ENCODE measurements at places on chromosomes 5 and 9.

DNA sequence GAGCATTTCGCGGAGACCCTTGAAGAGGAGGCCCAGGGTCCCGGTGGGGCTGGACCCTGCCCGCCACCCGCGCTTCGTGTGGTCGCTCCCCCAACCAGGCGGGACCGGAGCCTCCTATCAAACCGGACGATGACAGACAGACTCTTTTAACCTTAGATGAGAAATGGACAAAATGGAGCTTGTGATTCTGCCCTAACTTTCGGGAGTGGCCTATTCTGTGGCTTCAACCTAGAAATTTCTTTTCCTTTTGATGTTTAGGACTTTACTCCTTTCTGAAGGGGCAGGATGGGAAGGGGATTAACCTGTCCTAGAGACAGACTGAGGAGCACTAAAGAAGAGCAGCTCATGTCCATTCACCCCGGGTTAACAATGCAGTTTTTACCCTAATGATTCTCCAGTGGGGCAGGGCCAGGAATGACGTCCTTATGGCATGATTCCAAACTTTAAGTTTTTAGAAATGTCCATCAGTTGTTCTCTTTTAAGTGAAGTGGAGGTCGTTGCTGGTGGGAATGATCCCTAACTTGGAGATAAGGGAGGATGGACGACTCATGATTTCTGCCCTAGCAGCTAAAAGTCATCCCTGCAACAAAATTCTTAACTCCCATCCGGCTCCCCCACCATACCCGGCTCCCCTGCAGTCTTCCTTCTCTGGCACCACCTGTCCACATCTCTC lies 1.0 kb downstream of the NIPSNAP3A start:
- no peak for DNase-seq

DNA sequence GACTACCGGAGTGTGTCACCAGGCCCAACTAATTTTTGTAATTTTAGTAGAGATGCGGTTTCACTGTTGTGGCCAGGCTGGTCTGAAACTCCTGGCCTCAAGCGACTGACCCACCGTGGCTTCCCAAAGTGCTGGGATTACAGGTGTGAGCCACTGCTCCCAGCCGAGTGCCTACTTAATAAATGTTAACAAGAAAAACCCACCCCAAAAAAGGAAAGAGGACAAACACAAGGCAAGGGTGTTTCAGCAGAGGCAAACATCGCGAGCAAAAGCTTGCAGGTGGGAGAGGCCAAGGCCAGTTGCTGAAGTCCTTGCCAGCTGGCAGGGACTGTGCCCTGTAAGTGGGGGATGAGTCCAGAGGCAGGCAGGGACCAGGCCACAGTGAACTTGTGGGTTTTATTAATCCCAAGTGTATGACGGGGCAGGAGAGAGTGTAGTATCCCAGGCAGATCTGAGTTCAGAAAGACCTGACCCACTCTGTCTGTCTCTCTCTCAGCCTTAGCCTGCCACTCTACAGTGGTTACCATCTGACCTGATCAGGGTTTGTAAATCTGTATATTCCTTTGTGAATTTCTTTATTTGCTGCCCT lies 6.4 kb upstream of the FPGS start:
- peak; percentile 40 for DNase-seq

- no peak for DNase-seq
Measured at GRCh38 chr5:55037890-55038289, 13.8 kb downstream of the GZMK start.

- DNase-seq, result no peak
Measured at GRCh38 chr9:89379508-89380115, 61.3 kb downstream of the SECISBP2 start.

GRCh38 chr9:6302417-6302816 lies 25.8 kb upstream of the TPD52L3 start:
- DNase-seq, result no peak

GRCh38 chr5:14457476-14457875 lies 124.1 kb upstream of the OTULINL start:
- DNase-seq, result no peak

DNA sequence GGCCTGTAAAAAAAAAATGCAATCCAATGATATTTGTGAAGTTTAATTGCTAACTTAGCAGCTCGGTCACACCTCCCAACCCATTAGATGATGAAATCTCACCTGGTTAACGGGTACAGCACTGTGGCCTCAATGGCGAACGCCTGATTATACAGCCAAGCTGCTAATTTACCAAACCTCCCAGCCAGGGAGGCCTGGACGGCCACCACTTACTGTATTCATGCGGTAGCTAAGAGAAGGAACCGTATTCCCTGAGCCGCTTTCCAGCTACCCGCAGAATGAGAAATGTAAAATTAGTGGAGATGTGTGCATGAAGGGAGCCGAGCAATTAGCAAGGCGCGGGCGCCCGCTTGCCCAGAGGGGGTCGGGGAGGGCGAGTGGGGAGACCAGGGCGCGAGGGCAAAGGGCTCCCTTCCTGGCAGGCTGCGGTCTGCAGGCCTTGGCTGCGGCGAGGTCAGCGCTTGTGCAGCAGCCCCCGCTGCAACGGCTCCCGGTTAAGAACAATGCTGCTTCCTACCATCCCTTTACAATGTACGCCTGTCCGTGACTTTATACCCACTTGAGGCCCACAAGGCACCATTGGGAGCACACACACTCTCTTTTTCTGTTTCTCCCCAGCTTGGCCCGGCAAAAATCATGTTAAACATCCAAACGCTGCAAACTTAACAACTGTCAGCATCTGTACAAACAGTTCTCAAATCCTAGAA lies 70.4 kb upstream of the TBCA start:
- DNase-seq, result no peak

- DNase-seq, result peak; percentile 27
Measured at GRCh38 chr9:12723409-12724028, 30.3 kb downstream of the TYRP1 start.

GRCh38 chr5:131635684-131636572 lies 899 bp upstream of the RAPGEF6 start:
- no peak for DNase-seq

- DNase-seq, result no peak
Measured at GRCh38 chr9:120891884-120892747, 15.1 kb upstream of the PHF19 start.

GRCh38 chr5:102762562-102763227 lies 7.6 kb downstream of the PAM start:
- no peak for DNase-seq

- DNase-seq, result no peak
Measured at GRCh38 chr5:96961053-96961452, 25.2 kb downstream of the LNPEP start.

Data from NCI-H524 (cell line).